ENCODE measurements at places on chromosomes 12 and 14.

DNA sequence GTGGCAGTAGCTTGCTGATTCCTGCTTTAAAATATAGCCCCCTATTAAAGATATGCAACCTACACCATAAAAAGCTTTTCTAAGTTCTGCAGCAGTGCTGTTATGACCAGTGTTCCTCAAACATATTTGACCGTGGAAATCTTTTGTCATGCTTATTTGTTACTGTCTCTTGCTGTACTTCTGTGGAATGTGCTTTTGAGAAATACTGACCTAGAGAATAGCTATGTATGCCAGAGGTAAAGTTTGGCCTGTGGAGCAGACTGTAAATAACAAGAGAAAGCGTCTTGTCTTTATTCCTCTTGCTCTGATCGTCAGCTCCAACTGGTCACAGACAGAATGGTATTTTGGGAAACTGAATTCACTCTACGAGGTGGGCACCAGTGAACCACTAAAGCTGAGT lies 239.0 kb downstream of the FBXL14 start:
- DNase-seq, result no peak

DNA sequence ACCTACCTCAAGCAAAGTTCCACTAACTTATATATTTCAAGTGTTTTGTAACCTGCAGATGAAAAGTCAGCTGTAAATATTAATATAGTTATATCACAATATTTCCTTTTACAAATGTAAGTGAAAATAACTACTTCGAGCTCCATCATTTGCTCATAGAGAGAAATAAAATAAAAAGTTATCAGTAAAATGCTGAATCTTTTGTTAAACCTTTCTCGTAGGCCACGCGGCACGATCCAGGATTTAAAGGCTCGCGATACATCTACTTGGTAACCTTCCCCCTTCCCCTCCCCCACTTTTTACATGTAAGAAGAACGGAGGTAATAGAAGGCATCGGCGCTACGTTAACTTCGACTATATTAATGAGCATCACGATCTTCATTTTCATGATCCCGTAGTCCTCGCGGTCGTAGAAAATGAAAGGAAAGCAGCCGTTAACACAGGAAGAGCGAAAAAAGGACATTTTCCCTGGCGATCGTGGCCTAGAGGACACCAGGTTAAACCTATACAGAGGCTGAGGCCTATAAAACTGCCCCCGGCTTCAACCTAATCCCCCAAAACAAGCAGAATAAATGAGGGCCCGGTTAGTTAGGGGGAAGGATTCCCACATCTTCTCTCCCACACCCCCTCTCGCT lies 508 bp downstream of the HNRNPC start:
- no peak for DNase-seq

DNA sequence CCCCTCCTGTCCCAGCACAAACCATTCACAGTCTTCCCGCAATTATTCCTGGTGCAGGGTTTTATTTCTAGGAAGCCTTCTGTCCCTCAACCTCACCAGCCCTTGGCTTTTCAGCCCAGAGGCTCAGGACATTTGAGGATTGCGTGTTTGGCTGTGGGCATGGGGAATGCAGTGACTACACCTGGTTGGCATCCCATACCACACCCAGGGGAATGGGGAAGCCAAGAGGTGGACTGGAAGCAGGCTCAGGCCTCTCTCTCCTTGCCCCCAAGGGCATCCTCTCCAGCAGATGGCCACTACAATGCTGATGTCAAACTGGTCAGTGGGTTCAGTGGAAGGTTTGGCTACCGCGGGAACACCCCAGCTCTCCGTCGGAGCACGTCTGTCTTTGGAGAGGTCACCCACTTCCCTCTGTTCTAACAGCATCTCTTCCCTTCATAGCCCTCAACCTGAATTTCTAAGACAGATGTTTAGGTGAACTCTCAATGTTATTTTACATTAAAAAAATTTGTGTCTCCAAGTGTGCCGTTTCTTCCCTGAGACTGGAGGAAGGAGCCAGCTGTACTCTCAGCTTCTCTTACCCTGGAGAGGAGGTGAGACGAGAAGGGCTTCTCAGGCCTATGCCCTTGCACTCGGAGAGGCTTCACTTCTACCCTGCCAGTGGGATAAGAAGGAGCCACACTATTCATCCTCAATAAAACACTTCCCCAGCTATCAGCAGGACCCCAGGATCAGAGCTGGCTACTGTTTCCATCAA lies 35.5 kb downstream of the DCAF4 start:
- no peak for DNase-seq

DNA sequence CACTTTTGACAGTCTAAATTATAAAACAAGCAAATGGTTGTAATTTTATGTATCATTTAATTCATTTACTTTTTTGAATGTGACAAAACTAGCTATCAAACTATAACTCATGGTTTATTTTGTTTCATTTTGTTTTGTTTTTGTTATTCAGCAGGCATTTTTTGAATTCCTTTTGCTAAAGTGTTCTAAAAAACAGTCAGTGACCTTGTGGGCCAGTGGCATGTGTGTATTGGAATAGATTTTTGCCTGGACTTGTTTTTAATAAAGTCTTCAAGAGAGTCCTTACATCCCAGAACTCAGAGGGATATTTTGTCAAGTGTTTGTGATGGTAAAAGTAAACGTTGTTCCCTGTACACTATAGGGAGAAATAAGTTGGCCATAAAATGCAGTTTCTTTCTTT lies 369.7 kb upstream of the SYT1 start:
- DNase-seq, result no peak

DNA sequence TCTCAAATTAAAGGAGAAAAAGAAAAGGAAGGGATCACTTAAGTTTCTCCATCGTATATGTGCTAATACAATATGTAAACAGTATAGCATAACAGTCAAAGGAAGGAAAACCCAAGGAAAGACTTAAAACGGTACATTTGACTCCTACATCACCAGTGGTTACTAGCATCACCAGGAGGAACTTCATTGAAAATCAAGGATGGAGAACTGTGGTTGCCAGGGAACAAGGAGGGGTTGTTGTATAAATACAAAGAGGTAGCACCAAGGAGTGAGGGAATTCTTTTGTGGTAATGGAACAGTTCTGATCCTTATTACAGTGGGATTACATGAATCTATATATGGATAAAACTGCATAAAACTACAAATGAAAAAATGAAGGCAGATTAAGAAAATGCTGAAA lies 1.6 kb downstream of the ZFYVE26 start:
- DNase-seq, result no peak

DNA sequence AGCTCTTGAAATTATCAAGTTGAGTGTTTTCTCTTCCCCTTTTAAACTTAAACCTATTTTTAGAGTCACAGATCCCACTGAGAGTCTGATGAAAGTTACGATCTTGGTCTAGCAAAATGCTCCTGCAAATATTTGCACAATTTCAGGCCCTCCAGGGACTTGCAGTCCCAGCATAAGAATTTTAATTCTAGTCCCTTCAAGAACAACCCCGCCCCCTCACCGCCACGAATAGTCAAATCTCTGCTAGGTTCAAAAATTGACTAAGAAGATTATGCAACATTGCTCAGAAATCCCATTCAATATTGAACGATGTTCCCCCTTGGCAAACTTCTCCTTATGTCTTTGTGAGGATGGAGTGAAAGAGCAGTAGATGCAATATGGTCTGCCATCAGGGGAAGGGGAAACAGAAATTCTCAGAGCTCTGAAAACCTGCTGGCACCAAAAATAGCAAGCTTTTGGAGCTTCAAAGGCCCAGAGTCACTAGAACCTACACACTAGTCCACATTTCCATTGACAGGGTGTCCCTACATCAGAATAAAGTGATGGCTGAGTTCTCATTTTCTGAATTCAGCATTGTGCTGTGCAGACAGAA lies 127.5 kb upstream of the CCDC175 start:
- DNase-seq, result no peak

DNA sequence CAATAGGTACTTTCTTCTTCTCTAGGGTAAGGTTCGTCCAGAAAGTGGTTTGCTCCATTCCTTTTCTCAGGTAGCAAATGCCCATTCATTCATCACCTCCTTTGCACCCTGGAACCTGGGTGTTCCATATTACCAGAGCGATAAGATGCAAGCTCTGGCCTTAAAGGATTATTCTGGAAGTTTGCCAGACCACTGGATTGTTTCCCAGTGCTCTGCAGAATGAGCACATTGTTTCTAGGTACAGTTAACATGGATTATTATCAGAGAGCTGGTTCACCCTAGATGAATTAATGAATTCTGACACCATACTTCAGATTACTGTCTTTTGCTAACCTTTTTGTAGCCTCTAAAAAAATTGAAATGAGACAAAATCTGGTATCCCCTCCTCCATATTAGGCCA lies 170.9 kb upstream of the BMP4 start:
- no peak for DNase-seq

- no peak for DNase-seq
Observed at GRCh38 chr12:53476769-53477209, 22.5 kb downstream of the MAP3K12 start.

- DNase-seq, result no peak
Observed at GRCh38 chr12:76176940-76177339, 92.5 kb upstream of the NAP1L1 start.

DNA sequence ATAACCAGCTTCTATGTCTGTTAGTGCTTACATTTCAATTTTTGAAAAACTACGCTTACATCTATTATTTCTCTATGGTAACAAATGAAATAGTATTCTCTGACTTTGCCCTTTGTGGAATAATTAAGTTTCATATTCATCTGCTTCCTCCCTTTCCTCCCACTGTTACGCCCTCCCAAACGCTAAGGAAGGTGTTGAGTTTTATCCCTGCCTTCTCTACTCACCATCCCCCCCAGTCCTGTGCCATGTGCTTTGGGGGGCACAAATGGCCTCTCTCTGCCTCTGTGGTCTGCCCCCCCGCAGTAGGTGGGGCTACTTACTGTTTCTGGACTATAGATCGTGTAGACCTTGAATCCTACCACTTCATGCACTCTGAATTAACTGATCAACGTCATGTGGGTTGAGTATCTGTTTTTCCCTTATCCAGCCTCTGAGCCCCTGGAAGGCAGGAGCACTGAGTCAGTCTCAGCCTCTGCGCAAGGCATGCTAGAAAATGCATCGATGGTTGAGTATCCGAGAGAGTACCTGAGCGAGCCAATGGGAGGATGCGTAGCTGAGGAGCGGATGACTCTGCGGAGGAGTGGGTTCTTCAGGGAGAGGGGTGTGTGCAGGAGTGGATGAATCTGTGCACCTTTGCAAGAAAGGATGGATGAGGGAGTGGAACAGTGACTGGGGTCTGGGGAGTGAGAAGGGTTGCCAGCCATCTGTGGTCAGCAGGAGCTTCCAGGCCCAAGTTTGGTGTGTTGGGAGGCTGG lies 114.5 kb upstream of the RTL1 start:
- no peak for DNase-seq

DNA sequence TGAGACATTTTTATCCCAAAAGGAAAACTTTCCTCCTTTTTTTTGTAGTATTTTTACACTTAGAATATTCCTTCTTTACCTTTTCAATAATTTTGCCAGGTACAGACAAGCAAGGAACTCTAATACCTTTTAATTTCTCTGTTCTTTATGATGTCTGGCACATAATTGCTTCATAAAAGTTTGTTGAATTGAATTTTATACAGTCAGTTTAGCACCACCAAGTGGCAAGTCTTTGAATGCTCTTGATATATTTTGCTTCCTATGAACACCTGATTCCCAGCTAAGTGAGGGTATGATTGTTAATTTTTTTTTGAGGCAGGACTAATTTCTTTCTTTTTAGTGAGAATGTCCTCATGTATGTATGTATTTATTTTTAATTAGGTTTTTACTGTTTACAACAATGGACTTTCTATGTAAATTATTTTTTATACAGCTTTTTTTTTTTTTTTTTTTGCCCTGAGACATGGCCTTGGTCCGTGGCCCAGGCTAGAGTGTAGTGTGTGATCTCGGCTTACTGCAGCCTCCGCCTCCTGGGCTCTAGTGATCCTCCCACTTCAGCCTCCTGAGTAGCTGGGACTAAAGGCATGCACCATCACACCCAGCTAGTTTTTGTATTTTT lies 6.9 kb downstream of the TBC1D15 start:
- DNase-seq, result no peak

DNA sequence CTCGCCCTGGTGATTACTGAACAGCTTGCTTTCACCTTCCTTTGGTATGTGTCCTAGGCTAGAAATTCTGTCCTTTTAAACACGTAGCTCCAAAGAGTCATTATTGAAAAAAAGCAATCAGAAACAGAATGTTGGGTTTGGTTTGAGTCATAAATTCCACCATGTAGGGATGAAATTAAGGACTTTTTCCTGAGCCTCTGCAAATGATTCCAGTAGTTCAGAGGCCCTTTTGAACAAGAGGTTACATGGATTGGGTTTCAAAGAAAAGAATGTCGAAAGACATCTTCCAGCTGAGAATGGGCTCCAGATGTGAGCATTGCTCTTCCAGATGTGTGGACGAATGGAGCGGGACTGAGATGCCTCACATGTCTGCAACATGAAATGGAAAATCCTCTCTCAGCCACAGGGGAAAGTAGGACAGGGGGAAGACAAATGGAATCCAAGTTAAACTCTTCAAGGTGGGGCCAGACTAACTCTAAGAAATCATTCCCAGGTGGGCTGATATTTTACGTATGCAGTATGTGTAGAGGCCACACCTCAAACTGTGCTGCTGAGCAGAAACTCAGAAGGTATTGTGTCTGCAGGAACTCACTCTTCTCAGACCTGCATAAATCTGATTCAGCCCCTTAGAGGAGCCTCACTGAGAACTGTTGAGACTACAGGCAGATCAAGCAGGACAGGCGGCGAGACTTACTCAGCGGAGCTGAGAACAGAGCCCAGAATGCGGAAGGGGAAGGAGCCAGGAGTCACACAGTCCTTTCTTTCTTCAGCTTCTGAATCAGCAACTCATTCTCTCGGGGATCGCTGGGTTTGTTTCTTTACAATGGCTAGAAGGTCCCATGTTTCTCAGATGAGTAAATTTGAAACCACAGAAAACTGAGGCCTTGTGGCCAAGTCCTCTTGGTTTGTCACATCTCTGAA lies 23.3 kb upstream of the EMP1 start:
- DNase-seq, result peak; percentile 81
